ENCODE measurements at places on chromosomes 2 and 18.

GRCh38 chr2:152161598-152161997 lies 14.0 kb downstream of the STAM2 start:
- no peak for DNase-seq

DNA sequence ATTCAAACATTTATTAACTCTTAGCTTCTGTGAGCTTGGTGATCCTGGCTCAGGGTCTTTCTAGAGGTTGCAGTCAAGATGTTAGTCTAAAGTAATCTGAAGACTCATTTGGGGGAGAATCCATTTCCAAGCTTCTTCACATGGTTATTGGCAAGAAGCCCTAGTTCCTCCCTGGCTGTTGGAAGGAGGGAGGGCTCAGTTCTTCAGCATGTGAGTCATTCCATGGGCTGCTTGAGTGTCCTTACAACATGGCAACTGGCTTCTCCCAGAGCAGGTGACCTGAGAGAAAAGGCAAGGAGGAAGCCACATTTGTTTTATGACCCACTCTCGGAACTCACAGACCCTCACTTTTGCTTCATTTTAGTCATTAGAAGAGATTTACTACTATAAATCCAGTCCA lies 10.6 kb upstream of the C2orf74 start:
- DNase-seq, result no peak

- DNase-seq, result no peak
Observed at GRCh38 chr2:10678225-10678624, 11.6 kb downstream of the NOL10 start.

GRCh38 chr2:221270806-221271205 lies 301.3 kb downstream of the EPHA4 start:
- DNase-seq, result no peak

- DNase-seq, result no peak
Observed at GRCh38 chr2:31666878-31667277, 86.1 kb upstream of the SRD5A2 start.

DNA sequence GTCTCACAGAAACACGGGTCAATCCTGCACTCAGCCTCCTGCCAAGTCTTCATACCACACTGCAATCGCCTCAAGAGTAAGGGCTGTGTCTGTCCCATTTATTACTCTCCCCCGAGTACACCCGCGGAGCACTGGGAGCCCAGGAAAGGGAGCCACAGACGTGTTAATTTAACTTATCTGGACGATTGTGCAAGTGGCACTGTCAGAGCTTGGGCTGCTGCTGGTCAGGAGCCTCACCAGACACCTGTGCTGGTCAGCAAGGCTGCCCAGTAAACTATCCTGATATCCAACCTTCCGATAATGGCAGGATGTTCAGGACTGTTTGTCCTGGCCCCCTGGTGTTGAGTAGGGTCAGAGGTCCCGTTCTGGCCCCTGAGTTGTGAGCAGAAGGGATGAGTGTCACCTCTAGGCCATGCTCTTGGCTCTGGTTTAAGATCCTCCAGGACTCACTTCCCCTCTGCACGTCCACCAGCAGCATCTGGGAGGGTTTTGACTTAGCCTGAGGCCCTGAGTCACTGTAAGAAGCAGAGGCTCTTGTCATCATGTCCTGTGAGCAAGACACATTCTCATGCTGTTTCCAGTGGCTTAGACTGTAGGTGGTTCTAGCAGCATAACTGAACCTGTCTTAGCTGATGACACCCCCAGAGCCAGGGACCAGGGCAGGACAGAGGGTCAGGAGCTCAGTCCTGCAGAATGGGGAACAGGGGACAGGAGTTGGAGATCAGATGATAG lies 82.5 kb upstream of the ARL4C start:
- DNase-seq, result no peak

- no peak for DNase-seq
Observed at GRCh38 chr2:221123396-221123795, 448.7 kb downstream of the EPHA4 start.

DNA sequence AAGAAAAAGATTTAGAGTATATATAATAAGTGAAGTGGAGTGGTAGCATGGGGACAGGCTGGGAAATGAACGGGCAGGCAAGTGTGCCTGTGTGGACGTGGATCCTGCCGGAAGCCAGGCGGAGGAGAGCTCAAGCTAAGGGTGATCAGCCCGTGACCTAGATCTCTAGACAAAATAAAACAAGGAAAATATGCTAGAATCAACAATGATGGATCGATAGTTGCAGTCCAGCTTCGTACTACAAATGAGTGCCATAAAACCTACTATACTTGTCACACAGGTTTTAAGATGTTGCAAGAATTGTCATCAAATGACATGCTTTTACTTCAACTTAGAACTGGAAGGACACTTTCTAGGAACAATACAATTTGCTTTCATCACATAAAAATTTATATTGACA lies 8.5 kb downstream of the EIF2AK2 start:
- DNase-seq, result no peak

DNA sequence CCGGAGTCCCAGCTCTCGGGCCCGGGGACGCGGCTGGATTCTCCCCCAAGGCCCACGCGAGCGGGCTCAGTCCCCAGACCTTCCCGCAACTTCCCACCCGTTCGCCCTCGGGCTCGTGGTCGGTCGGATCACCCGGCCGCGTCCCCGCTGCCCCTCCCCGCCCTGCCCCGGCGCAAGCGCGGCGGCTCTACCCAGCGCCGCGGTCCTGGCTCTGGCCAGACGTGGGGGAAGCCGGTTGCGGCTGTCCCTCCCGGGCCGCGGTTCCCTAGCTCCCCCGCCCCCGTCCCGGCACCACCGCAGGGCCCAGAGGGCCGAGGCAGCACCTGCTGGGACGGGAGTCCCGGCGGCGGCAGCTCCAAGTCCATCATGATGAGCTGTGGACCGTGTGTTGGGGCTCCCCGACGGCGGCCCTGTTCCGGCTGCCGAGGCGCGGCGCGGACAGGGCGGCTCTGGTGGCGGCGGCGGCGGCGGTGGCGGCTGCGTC lies 276 bp downstream of the NFE2L2 start:
- DNase-seq, result no peak

DNA sequence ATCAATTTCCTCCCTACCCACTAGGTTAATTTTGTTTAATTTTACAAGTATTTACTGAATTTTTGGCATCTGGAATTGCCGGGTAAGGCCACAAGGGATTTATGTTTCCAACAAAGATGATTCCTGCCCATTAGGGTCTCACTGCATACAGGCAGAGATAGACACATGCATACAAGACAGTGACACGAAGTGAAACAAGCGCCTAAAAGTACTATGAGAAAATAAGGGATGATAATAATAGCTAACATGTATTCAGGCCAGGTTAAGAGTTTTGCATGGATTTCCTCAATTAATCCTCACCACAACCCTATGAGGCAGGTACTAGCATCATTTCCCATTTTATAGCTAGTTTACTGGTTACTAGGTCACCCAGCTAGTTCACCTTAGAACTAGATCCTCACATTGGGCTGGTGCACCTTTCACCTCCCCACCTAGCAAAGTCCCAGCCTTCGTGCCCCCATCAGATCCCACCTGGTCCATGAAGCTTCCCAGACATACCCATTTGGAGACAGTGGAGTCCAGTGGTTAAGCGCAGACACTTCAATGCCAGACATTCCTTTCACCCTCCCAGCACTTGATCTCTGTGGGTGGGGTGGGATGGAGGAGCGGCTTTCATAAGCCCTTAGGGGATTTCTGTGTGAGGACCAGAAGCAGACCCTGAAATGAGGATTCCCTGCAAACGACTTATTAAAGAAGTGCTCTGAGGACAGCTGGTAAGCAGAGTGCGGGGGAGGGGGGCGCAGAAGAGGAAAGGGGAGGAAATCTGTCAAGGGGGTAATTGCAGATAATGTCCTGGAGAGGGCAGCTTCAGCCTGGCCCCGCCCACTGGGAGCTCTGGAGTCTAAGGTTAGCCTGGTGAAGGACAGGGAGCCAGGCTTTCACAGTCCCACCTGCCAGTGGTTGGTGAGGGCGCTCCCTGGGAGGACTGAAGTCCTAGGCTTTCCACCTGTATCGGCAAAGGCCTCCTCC lies 5.8 kb upstream of the DGUOK start:
- DNase-seq, result no peak

- DNase-seq, result no peak
Observed at GRCh38 chr2:195031411-195031810, 625.6 kb upstream of the SLC39A10 start.

All from NCI-H2029 treated with DMSO at 0.1 percent for 48 hours (cell line).